ENCODE measurements at places on chromosomes 3 and 15.

DNA sequence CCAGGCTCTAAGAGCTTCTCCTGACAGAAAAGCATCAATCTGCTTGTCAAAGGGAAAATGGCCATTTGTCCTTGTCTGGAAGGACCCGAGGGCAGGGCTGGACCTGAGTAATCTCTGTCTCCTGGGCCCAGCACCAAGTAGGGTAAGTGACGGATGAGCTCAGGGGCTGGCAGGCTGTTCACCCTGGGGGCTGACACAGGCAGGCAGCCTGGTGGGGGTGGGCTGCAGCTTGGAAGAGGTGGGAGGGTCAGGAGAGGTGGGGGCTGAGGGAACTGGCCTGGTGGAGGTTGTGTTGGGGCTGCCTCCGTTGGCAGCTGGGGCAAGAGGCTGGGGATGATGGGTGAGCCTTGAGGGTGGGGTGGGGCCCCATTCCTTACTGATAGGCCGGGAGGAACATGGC lies 42.3 kb upstream of the ADPGK start:
- DNase-seq: no peak

DNA sequence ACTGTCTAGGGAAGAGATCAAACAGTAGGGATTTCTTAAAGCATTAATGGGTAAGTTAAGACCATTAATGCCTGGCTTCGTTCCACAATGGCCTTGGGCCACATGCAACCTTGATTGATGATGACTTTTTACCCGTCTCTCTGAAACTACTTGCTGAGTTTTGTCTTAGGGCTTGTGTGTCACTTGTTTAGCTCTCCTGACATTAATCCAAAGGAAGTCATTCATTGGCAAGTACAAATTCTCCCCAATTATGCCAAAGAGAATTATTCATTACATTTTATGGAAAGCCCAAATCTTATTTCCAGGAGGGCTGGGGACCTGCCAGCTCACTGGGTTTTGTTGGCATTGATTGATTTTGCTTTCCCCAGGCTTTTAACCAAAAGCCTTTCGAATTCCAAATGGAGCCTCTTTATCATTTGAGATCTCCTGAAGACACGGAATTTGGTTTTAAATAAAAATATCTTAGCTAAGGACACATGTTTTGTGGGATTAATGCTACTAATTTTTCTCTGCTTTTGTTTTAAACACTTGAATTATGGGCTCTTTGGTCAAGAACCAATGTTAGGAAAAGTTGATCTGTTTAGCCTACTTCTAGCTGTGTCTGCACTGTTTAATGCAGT lies 40.7 kb downstream of the SERPINI1 start:
- no peak for DNase-seq

- DNase-seq: peak; percentile 34
Measured at GRCh38 chr15:59160880-59161593, 45.6 kb upstream of the LDHAL6B start.

DNA sequence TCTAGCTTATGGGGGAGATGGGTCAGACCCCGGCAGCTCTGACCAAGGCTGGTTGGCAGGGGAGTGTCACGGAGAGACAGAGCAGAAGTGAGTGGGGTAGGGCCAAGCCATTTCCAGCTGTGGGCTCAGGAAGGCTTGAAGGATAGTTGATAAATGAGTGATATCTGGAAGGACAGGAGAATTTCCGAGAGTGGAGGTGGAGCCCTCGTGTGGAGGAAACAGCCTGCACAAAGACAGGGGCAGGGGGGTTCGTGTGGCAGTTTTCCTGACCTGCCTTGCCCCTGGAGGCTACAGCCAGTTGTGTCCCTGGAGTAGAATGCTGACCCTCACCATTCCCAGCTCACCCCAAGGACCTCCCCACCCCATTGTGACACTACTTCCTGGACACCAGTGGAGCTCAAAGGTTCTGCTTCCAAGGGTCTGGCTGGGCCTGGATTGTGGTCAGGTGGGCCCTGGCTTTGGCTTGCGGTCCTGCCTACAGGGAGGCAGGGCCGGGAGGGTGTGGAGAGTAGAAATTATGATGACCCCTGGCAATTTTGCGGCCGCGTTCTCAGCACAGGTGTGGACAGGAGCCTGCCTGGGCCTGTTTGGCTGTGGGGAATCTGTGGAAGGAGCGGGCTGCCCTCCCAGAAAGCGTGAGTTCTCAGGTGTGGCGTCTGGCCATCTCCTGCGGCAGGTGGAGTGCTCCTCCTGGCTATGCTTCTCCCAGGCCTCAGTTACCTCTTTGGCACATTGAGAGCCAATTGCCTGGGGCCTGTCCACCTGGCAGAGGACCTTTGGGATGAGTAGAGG lies at the start of gene SLC22A14:
Gene SLC22A14 (plus strand): TSS at position 400 of the 792 bp plus-strand sequence. CDS start 23,733 bp downstream, outside the sequence.
- DNase-seq: no peak

GRCh38 chr3:98962951-98963350 lies 61.5 kb upstream of the DCBLD2 start:
- no peak for DNase-seq

DNA sequence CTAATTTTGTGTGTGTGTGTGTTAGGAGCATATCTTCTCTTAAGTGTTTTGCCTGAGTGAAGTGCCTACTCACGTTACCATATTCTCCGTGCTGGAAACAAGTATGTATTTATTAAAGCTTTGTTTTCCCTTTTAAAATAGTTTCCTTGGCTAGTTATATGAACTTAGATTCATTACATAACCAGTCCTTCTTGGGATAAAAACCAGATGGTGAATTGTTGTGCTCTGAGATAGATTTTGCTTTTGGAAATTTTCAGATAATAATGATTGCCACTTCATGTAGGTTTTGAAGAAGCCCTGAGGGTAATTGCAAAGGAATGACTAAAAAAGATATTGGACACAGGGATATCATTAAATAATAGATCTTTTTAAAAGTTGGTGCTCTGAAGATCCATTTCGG lies 390.2 kb upstream of the SGO1 start:
- DNase-seq: no peak

GRCh38 chr3:170089862-170090600 lies 52.2 kb downstream of the GPR160 start:
- DNase-seq: no peak

DNA sequence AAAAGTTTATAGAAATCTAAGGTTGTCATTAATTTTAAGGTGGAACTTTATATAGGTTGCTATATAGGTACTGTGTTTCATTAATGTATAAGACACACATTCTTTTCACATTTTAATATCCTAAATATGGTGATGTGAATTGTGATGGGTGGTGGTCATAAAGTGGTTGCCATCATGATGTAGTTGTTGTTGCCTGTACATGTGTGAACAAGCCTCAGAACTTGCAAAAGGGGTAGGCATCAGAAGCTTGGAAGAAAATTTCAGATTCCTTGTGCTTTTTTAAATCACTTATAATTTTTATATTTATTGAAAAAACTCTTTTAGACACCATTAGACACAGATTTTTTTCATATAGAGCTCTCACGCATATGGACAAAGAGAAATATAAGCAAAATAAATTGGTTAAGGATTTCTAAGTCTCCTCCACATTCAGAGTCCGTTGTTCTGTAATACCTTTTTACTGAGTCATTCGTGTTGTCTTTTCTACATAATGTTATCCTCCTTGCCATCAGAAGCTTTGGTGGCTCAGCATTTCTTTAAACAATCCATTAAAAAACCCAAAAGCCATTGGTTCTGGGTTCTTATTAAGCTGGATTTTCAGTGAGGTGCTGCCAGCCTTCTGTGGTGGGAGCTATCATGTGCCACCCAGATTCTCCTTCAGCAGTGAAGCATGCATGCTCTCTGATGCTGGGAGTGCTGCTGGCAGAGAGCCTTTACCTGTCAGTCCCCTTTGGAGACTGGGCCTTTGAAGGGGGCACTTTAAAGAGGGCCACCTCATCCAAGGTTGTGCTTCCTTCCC lies 140.4 kb upstream of the GALNT15 start:
- DNase-seq: no peak
